ENCODE measurements at places on chromosomes 7 and 10.

DNA sequence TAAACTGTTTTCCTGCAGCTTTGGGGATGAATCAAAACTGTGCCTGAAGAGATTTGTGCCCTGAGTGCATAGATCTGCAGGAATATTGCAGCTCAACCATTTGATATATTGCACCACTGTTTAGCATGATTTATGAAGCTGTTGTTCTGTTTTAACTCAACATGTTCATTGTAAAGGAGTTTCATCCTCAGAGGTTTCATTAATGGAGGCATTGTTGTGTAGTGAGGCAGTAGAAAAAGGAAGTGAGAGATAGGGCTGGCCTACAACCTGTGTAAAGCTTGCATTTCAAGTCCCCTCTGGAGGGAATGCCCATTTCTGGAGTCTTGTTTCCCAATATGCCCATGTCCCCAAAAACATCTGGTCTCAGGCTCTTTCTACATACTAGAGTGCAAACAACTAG, 67.5 kb downstream of the DNAJC12 start:
- DNase-seq = no peak

- no peak for DNase-seq
Measured at GRCh38 chr7:148296994-148297644, 293.4 kb upstream of the C7orf33 start.

DNA sequence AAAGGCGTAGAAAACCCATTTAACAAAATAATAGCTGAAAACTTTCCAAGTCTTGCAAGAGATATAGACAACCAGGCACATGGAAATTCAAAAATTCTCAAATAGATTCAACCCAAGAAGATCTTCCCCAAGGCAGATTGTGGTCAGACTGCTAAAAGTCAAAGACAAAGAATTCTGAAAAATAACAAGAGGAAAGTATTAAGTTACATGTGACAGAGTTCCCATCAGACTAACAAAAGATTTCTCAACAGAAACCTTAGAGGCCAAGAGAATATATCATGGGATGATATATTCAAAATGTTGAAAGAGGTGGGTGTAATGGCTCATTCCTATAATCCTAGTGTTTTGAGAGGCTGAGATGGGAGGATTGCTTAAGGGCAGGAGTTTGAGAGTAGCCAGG, 59.8 kb downstream of the TMEM178B start:
- no peak for DNase-seq

DNA sequence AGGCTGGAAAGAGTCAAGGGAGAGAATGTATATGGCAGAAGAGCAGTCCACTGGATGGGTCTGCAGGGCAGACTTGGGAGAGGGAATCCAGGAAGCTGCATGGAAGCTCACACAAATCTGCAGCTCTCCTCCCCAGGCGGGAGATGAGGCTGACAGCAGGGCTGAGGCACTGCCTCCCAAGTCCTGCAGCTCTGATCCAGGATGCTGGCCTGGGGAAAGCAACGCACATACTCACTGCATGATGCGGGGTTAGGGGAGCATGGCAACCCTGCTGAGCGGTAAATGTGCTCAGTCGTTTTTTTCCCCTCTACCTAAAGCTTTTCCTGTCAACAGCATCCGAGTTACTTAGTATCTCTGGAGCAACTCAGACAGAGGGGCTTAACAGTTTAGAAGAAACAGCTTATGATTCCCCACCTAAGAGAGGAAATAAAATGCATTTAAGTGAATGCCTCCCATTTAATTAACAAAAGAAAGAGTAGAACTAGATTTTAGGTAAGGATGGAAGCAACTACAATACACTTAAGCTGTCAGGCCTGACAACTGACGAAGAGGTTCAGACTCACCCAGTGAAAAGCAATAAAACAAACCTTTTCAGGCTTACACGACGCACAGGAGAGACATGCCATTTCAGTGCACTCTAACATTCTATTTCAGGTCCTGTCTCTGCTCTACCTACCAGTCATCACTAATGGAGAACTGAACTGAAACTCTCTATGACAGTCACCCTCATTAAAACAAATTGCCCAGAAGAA, 37.0 kb downstream of the CHCHD3 start:
- no peak for DNase-seq

GRCh38 chr7:64183126-64183742, 23.8 kb upstream of the ZNF735 start:
- no peak for DNase-seq

DNA sequence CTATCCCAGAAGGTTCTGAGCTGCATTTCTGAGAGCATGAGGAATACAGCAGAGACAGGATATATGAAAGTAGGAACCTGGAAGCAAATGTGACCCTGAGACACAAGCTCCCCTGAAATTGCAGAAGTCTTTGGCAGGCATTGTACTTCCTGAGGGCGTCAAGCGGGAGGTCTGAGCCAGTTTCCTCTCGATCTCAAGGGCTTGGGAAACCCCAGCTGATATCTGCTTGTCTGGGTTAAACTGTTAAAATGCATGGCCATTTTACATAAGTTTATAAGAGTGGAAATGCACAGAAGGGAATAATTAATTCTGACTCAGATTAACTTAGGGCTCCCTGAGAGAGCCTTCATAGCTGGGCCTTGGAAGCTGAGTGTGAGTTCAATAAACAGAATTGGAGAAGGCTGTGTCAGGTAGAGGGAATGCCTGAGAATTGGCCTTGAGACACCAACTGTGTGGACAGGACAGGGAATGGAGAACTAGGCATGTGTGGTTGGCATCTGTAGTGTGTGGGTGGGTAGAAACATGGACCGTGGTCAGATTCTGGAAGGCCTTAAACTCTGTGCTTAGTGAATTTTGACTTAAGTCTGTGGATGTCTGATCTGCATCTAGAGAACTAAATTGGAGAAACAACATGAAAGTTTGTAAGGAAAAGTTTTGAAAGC, 53.3 kb downstream of the WIPF3 start:
- DNase-seq = no peak

- no peak for DNase-seq
Measured at GRCh38 chr10:57624066-57624465, 643.6 kb downstream of the IPMK start.
